ENCODE measurements at places on chromosomes 11 and 22.

DNA sequence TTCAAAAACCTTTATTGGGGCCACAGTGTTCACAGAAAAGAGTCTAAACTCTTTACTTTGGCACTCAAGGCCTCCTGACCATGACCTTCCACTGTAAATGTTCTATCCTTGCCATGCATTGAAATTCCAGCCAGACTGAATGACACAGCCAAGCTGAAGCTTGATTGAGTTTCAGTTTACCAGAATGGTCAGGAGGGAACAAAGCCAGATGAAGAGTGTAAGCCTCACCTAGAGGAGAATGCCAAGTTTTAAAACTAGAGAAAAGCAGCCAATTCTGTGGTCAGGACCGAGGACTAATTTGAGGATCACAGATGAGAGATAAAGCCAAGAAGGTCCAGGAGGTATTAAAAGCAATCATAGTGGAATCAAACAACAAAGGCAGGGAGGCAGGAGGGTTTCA is 215.3 kb downstream of the KCNA4 start:
- no peak for DNase-seq

DNA sequence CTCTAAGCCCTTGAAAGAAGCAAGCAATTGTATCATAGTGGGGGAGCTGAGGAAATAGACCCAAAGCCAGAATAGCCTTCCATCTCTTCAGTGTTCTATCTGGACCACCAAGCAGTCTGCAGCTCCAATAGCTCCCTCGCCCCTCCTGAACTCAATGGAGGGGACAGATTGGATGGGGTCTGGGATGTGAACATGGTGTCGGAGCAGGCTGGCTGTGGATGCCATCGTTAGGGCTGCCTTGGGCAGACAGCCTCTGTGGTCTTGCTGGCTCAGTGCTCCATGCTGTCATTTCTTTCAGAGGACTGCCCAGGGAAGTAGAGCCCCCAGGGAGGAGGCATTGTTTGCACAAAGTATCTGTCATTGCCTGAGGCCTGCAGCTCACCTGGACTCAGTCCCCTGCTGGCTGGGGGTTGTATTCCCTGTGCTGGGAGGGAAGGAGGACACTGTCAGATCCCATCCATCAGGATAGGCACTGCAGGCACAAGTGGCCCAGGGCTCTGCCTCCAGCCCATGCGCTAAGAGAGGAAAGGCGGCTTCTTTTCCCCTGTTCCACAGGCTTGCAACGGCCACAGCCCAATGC is 537.7 kb downstream of the BUD13 start:
- no peak for DNase-seq

DNA sequence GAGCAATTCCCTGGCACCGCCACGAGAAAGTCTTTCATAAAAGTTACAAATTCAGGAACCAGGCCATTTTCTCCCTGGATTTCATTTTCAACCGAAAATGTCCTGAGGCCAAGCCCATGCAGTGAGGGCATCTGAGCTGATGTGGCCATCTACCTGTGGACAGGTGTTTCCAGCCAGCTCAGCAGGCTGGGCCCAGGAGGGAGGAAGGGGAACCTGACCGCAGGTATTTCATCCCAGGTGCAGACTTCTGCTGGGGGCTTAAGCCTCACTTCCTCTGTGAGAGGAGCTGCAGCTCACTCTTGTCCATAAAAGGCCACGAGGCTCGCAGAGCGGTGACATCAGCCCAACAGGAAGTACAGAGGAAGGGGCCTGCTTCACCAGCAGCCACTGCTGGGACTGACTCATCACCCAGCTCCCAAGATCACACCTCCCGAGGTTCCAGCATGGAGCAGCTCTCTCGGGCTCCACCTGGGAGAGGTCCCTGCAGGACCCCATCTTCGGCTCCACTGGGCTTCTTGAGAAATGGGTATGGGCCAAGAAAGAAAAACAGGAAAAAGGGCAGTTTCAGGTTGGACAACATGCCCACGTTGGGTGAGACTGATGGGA is 56.4 kb downstream of the MYH9 start:
- DNase-seq: peak; percentile 94

DNA sequence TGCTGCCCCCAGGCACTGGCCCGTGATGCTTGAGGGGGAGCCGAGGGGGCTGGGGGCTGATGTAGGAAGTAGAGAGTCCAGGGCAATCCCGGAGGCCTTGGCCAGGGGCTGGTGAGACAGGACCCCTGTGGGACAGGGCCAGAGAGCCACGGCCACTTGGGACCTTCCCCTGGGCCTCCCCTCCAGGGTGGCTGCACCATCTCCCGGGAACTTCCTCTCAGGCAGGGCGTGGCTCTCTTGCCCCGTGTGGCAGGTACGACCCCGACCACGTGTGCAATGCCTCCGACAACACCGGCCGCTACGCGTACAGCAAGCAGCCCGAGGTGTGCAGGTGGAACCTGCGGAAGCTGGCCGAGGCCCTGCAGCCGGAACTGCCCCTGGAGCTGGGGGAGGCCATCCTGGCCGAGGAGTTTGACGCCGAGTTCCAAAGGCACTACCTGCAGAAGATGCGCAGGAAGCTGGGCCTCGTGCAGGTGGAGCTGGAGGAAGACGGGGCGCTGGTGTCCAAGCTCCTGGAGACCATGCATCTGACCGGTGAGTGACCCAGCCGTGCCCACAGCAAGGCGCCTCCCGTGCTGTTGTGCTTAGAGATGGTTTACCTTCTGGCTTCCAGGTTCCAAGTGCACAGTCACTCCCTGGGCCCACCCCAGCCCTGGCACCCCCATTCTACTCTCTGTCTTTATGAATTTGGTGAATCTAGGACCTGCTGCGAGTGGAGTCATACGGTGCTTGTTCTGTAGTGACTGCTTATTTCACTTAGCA is 9.7 kb downstream of the SELENOO start:
- DNase-seq: no peak

DNA sequence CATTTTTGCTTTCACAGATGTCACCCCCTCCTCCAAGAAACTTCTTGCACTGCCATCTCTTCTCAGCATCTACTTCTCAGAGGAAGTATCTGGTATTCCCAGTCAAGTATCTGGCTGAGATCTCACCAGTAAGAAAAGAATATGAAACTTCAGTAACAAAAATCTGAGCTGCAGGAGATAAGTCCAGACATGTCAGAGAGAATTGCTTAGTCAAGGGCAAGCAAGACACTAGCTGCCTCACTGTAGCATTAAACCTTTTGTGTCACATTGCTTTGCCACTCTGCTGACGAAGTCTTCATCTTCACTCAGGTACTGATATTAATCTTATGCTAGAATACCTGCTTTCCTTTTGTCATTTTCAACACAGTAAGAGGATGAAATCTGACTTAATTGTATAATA is 70.6 kb upstream of the ZC3H12C start:
- DNase-seq: no peak

DNA sequence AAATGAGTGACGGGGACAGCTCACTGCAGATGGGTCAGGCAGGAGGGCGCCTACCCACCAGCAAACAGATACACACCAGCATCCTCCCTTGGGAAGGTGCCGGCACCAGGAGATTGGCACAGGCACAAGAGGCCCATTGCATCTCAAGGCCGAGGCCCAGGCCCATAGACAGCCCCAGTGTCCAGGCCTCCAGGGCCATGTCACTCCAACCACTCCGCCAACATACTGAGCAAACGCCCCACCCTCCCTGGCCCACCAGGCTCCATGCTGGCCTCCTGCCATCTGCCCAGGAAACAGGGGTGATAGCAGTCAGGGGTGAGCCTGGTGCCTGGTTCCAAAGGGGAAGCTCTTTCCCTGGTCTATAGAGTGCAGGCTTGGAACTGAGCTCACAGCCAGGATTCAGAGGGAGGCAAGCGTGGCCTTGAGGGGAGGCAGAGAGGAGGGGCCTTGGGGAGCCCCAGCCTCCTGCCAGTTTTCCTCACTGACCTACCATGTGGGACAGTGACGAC is 34.7 kb downstream of the PISD start:
- DNase-seq: no peak

- no peak for DNase-seq
Observed at GRCh38 chr22:19755145-19755710, 5.3 kb upstream of the TBX1 start.

DNA sequence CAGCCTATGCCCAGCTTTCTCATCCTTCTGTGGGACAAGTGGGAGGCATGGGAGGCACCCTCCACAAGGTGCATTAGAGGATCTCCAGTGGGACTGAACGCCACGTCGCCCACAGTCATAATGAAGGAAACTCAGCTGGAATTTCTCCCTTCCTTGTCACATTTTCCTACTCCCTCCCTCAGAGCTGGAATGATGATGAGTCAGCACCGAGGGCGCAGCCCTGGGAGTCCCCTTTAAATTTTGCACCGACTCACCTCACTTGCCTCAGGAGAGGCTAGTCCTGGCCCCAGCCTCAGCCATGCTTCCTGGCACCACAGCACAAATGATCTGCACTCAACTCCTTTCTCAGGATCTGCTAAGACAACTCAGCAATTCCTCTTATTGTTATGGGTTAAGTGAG is 34.3 kb downstream of the DBX1 start:
- DNase-seq: no peak

DNA sequence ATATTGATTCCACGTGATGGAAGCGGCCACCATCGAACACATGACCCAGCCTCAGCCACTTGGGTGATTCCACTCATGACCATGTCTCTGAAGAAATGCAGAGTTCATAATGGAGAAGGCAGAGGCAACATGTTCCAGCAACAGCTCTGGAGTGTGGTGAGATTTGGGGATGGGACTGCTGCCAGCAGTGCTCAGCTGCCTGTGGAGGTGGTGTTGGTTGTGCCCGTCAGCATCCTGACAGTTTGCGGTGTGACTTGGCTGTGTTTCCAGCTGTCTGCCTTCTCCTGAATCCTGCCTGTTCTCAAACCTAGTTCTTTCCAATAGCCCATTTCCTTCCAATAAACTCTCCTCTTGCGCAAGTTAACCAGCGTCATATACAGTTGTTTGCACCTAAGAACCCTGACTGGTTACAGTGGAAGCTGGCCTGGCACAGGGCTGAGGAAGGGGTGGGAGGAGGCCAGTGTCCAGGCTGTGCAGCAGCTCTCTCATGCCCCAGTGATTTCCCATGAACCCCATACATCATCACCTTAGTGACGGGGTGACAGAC is 22.0 kb upstream of the OR8B8 start:
- no peak for DNase-seq

DNA sequence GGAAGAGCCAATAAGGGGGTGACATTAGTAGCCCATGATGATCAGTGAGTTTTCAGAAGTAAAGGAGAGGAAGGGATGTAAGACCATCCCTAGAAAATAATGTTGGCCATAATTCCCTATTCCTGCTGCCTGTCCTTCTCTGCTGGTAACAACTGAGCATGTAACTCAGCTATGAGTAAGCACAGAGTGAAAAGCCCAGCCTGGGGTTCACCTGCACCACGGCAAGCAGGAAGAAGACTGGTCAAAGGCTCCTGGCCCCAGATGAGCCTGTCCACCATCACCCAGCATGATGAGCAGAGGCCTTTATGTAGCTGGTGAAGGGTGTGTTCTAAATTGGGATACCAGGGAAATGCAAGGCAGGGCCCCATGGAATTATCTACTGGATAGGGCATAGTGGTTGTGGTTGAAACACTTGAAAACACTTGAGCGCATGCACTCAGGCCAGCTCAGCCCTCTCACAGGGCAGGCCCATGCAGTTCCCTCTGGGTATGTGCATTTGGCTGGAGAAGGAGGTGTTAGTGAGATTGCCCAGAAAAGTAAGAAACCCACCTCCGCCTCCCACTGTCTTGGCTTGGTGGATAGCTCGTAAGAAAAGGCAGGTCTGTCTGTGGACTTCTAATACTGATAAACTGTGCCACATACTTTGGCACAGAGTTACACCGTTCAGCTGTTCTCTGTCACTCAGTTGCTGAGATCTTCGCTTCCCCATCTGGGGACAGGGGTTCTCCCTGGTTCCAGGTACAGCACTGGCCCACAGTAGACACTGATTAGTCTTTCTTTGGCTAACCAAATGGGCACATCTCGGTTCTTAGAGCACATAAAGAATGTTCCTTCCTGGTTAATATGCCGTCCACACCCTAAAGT is 86.8 kb downstream of the AMOTL1 start:
- no peak for DNase-seq

- DNase-seq: peak; percentile 24
Observed at GRCh38 chr11:110251836-110252235, 44.6 kb downstream of the RDX start.

- no peak for DNase-seq
Observed at GRCh38 chr11:92500453-92500852, 275.8 kb downstream of the FAT3 start.

- no peak for DNase-seq
Observed at GRCh38 chr11:70861559-70861958, 390.8 kb downstream of the SHANK2 start.

DNA sequence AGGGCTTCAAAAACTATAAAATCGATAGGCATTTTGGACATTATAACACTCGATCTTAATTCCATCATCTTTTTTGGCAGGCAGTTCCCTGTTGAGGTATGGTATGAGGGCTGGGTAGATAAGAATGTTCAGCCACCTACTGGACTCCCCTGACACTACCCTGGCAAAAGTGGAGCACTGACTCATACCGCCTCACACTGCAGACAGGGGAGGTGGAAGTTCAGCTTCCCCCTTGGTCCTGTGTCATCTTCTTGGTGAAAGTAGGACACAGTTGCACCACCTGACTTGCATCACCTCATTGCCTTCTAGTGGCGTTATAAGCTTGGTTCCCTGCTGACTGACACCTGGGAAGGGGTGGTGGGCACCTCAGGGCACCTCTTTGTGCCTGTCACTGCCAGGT is 30.4 kb downstream of the PAAF1 start:
- peak; percentile 10 for DNase-seq

DNA sequence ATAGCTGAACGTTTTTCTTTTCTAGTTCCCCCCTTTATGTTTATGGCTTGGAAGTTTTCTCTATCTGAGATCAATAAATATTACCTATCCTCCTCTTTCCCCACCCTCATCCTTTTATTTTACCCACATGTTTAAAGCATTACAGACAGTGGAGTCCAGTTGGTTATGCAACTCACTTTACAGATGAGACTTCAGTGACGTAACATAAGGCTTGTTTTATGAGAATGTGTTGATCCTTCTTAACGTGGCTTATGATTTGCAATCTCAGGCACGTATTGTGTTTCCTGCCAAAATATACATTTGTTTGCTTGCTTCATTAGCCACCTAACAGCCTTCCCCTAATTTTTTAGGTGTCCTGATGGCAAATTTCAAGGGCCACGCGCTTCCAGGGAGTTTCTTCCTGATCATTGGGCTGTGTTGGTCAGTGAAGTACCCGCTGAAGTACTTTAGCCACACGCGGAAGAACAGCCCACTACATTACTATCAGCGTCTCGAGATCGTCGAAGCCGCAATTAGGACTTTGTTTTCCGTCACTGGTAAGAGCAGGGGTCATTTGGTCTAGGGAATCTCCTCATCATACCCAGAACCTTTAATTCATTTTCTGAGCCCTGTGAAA is 36.6 kb downstream of the TMEM45B start:
- DNase-seq: no peak

DNA sequence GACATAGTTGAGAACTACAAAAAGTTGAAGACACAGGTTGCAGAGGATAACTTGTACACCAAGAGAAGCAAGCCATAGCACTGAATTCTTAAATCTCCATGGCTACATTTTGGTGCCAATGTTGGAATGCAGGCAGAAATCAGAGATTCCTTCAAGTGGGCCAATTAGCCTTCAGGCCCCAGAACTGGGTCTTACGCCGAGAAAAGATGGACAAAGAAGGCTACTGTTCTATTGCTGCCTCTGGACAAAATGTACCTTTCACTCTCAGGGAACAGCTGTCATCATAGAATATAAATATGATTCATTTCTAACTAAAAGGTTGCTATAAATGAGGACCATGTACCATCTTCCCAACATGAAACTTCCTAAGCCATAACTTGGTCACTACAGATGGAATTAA is 13.7 kb downstream of the TMEM216 start:
- no peak for DNase-seq

- DNase-seq: no peak
Observed at GRCh38 chr22:30908051-30908461, 60.5 kb downstream of the MORC2 start.
